OCI-LY7 (cell line): ENCODE measurements at places on chromosomes 3 and 15.
A peak's percentile ranks its signal among the peaks of the same experiment; 100 is the strongest.

GRCh38 chr3:61353382-61353781, 102.1 kb upstream of the FHIT start:
- DNase-seq = no peak

GRCh38 chr3:25883492-25883891, 93.6 kb downstream of the OXSM start:
- no peak for DNase-seq

- no peak for DNase-seq
Measured at GRCh38 chr3:108183181-108183580, 39.0 kb downstream of the IFT57 start.

DNA sequence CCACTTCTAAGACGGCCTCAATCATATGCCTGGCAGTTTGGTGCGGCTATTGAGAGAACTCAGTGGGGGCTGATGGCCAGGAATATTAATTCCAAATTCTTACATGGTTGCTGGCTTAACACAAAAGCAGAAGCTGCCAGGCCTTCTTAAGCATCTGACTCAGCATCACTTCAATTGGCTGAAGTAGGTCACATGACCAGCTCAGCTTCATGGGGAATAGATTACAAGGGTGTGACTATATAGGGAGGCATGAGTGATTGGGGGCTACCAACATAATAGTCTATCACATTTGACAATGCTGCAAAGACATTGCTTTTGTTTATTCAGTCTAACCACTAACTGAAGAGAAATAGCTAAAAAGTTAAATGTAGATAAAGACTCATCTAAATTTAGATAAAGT, 101.6 kb upstream of the ANKRD28 start:
- peak; percentile 9 for DNase-seq

DNA sequence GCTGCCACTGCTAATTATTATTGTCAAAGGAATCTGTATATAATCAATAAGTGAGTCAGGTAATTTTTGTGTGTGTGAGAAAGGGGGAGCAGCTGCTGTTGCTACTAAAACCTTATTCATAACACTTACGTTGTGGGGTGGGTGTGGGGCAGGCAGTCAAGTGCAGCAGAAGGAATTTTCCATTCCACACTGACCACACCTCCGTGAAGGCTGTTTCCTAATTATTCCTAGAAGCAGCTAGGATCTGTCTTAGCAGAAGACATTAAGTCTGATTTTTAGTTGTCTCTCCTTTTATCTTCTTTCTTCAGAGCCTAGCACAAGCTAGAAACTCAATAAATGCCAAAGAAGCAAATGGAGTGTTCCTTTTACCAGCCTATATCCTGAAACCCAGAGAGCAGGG, 4.0 kb upstream of the U2SURP start:
- DNase-seq = no peak
